ENCODE measurements at places on chromosomes 1 and 21.
A peak's percentile ranks its signal among the peaks of the same experiment; 100 is the strongest.

DNA sequence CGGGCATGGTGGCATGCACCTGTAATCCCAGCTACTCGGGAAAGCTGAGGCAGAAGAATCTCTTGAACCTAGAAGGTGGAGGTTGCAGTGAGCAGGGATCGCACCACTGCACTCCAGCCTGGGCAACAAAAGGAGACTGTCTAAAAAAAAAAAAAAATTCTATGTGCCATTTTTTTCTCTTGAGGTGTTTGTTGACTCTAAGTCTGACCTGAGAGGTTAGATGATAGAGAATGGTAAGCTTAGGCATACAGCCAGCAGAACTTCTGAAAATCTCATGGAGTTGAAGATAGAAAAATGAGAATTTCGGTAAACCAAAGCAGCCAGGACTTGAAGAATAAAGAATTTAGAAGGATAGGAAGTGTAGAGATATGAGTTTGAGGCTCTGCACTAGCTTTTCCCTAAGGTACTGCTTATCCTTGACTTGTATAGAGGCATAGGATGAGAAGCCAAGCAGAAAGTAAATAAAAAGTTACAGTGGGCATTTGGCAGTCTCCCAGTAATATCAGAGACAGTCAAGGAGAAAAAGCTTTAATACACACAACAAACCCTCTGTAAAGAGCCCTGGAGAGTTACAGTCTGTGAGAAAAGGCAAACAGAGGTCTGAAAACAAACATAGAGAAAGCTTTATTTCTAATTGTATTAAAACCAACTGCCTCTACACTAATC, 24.3 kb downstream of the F13B start:
- DNase-seq = no peak

GRCh38 chr1:218585511-218586184, 240.5 kb downstream of the TGFB2 start:
- DNase-seq = no peak

GRCh38 chr1:198880397-198880796, 241.6 kb downstream of the PTPRC start:
- no peak for DNase-seq

DNA sequence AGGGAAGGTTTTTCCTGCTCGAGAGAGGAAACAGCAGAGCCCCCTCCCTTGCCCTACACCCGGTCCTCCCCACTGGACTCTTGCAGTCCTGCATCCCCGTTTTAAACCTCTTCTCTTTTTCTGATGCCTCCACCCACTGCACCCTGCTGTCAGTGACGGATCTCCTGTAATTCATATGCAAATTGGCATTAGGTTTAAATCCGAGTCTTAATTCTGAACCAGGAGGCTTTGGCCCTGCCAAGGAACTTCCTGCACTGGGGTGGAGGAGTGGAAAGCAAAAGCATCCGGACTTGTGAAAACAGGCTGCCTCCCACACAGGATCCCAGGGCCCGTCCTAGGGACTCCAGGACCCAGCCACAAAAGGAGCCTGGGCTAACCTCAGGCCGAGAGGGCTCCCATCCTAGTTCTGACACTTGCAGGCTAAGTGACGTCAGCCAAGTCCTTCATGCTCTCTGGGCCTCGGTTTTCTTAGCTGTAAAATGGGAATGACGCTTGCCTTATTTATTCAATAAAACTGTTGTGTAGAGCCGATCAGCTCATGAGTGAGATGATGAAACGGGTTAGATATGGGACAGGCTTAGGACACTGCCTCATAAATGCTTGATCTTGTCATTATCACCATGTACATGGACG, 613.3 kb downstream of the AJAP1 start:
- no peak for DNase-seq

- DNase-seq = no peak
Measured at GRCh38 chr1:109717729-109718128, 5.7 kb downstream of the GSTM5 start.

DNA sequence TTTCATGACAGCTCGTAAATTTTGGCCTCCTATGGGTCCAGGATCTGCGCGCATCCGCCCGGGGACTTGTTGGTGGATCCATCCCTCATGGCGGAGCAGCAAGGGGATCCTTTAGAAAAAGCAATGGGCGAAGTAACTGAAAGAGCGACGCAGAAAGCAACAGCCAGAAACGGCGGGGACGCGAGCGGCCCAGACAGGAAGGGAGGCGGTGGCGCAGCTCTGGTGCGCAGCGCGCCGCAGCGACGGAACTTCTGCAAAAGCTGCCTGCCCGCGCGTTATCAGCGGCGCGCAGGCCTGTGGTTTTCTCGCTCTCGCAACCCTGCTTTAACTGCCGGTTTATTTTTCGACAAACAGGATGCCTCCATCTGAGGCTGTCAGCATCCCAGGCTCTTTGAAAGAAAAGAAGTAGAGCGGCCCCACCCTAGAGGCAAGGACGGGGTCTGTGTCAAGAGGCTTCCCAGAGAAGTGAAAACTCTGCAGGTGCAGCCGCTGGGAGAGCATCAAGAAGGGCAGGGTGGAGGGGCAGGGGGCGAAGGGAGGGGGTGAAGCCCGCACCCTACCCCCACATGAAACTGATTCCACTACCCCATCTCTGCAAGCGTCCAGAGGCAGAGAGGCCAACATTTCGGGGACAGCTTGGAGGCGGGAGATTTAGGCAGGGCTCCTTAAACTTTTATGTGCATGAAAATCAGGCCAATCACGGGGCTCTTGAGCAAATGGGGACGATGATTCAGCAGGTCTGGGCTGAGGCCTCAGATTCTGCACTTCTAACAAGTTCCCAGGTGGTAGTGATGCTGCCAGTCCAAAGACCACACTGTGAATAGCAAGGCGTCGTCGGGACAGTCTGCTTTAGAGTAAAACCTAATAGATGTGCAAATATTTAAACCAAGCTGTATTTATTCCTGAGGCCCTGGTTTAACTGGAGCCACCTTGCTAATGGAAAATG, 22.2 kb downstream of the RUNX1 start:
- DNase-seq = peak; percentile 78
